Activated naive CD4-positive, alpha-beta T cell treated with anti-CD3 and anti-CD28 coated beads, Interleukin-2, amount 50 U/mL, for 72 hours (primary cell): ENCODE measurements at places on chromosomes 4 and X. TPM values are rescaled to one million over a fixed set of nuclear protein-coding genes. Genes with fewer than 3 reads are reported as not detected.
A peak's percentile ranks its signal among the peaks of the same experiment; 100 is the strongest.

GTPBP6 gene
- total RNA-seq = 57.1 TPM

TMPRSS11E gene
- total RNA-seq = 0.11 TPM

HSPA4L gene
- 1.2 TPM for total RNA-seq

MAMLD1 gene
- 0.96 TPM for total RNA-seq

GAGE2A gene
- total RNA-seq = not detected

RAB39B gene
- total RNA-seq = 8.3 TPM

DOK7 gene
- total RNA-seq = not detected

IL13RA2 gene
- total RNA-seq = not detected

GABRB1 gene
- total RNA-seq = not detected

CENPVL2 gene
- total RNA-seq = not detected

- DNase-seq = peak; percentile 61
Observed at GRCh38 chrX:16712548-16713155, at the start of gene CTPS2. Gene CTPS2 (minus strand): TSS chrX:16712669. CDS start chrX:16702902, 9,767 bp downstream.

- no peak for DNase-seq
Observed at GRCh38 chrX:130264573-130264972, 4.1 kb downstream of the ZNF280C start.

- DNase-seq = no peak
Observed at GRCh38 chr4:47741200-47741599, 96.7 kb downstream of the CORIN start.

GRCh38 chr4:176262243-176262642, 6.8 kb downstream of the ASB5 start:
- DNase-seq = no peak

DNA sequence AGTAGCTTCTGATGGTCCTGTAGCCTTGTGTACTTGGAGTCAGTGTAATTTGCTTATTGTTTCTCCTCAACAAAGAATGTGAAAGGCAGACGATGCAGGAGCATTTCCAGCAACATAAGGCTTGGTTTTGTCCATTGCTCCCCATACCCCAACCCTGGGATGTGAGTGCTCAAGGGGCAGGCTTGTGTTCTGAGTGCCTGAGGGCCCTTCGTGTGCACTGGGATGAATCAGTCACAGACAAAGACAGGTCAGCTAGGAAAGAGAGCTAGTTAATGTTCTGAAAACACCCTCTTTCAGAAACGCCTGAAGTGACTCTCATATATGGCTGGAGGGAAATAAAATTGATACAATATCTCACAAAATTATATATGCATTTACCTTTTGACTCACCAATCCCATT, 59.1 kb downstream of the PRPS1 start:
- no peak for DNase-seq

GRCh38 chr4:76305971-76306881, at the start of gene STBD1:
Gene STBD1 (plus strand): TSS chr4:76306733. CDS start chr4:76306770, 37 bp downstream.
- DNase-seq = peak; percentile 63

DNA sequence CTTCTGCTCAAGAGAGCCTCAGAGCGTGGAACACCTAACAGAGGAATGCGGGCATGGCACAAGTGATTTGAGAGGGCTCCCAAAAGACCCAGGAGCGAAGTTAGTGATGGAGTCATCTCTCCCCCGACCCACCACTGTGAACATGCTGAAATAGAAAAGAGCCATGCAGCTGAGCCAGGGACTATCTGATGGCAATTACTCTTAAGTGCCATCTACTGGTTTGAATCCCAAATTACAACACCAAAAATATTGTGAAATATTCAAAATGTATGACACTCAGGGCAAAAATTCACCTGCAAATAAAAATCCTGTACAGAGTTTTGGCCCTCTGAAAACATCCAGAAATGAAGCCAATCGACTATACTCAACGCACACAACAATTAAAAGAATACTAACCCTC, 2038.9 kb upstream of the ADGRL3 start:
- DNase-seq = no peak

DNA sequence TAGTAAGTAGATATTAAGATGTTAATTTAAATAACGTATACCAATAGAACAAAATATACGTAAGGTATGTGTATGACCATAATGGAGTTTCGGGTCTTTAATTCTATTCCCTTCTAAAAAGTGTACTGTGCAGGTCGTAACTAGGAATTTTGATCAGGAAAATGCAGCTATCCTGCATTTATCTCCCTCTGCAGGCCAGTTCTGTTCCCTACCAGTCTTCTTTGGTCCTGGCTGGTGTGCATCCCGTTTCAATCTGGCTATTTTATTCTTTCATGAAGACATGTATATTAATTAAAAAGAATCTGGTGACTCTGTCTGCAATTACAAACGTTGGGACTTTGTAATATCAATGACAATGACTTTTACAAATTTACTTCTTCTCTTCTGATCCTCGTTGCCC, 534.1 kb upstream of the AADAT start:
- no peak for DNase-seq

- no peak for DNase-seq
Observed at GRCh38 chr4:14742054-14742453, 260.2 kb upstream of the CPEB2 start.

DNA sequence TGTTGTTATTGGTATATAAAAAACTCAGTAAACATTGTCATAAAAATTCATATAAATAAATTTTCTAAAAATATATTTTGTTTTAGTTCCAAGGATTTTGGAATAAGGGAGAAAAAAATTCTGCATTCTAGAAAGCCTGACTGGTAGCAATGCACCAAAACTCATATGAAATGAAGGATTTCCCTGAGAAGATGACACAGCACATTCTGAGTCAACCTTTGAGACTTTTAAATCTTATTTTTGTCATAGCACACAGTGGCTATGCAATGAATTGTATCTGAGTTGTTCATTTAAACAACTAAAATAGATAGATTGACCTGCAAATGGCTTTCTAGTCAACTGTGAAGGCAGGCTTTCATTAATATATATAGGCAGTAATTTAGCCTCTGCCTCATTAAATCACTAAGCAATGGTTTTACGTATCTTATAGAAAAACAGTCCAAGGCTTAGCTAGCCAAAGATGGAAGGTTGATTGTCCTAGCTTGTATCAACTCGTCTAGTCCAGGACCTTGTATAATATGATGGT, 239.1 kb upstream of the NEIL3 start:
- DNase-seq = no peak

- no peak for DNase-seq
Observed at GRCh38 chr4:1812720-1813119, 19.6 kb downstream of the FGFR3 start.

DNA sequence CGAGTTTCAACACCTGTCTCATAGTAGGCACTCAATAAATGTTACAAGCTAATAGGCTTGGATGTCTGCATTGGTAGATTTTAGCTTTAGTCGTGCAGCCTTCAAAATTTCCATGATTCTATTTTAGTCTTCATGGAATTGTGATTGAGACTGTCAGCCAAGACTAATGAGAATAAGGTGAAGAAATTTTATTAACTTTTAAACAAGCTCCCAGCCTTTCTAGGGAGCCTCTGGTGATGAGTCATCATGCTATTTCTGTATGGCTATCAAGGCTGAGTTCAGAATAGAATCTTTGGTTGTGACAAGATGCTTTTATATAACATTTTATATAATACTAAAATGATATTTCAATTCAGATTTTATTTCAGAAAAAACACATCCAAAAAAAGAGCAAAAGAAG, 685.8 kb downstream of the GABRG1 start:
- DNase-seq = no peak

GRCh38 chr4:7457201-7458065, 22.7 kb upstream of the PSAPL1 start:
- DNase-seq = no peak

- no peak for DNase-seq
Observed at GRCh38 chr4:64781737-64782326, 372.6 kb upstream of the TECRL start.

- DNase-seq = no peak
Observed at GRCh38 chrX:122739770-122740169, 444.3 kb upstream of the GRIA3 start.

DNA sequence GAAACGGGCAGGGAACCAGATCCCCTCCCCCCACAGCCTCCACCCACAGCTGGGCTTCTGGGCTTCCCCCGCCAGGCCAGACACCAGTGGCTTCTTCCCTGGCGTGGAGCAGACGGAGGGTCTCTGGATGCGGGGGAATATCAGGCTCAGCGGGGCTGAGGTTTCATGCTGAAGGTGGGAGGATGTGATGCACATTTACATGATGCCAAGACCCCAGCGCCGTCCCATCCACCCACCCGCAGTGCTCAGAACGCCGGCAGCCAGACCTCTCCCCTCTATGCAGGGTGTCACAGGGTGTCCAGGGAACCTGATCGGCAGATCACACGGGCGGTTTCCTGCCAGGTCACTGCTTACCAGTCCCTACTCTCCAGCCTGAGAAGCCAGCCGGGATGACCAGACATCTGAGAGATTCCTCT, 12.8 kb upstream of the TNIP2 start:
- no peak for DNase-seq

DNA sequence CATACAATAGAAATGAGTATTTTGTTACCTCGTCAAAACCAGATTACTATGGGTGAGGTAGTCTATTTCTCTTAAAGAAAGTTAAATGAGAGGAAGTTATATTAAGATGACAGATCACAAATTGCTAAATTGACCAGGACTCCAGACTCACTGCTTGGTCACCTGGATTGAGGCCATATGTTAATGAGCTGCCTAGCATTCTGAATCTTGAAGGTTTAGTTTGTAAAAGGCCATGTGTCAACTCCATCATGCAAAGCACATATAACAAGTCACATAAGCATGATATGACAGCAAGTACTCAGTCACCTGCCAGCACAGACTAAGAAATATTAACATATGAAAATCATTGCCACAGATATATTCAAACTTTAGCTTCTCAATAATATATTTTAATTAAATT, 72.6 kb downstream of the EPHA5 start:
- DNase-seq = no peak

DNA sequence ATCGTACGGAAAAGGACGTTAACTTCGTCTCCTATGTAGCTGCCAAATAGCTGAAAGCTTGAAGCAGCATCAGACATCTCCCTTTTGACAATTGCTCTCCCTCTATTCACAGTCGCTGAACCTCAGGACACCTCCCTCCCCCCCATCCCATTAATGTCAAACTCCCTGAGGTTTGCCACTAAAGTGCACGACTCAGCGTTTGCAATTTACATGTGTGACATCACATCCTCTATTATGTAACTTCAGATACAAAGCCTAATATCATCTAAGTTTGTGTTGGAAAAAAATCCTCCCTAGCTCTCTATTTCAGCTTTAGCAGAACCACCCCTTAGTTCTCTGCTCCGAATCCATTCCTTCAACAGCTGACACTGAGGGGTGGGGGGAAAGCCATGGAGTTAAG, 5.5 kb upstream of the NR3C2 start:
- no peak for DNase-seq

GRCh38 chr4:101125045-101125942, 222.0 kb downstream of the PPP3CA start:
- no peak for DNase-seq

DNA sequence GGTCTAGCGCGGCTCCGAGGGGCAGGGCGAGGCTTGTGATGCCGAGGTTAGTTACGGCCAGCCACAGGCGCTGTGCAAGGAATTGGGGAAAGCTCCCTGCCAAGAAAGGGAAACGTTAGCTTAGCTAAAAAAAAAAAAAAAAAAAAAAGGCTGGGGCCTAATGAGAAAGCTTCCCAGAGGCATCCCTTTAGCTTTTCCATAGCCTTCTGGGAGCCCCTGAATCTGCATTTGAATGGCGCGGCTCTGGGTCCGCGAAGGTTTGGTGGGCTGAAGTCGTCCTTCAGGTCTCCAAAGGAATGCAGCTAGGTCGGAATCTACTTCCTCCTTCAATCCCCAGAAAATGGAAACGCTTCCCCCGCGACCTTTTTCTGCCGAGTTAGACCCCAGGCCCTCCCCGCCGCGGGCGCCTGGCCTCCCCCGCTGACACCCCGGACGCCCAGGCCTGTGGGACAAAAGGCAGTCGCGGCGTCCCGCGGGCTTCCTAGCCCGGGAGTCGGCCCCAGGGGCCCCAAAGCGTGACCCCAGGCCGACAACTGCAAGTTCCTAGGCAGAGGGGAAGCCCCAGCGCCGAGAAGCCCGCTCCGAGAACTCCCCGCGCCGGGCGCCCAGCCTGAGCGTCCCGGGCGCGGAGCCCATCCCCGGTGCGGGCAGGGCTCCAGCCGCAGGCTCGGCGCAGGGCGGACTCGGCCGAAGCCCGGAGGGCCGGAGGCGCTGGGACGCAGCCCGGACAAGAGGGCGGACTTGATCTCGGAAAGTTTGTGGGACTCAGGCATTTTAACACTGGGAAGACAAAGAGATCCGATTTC, 605 bp upstream of the FAT1 start:
- DNase-seq = no peak

GRCh38 chr4:141768954-141769353, 132.6 kb downstream of the IL15 start:
- no peak for DNase-seq
